NCI-H2081 treated with DMSO at 0.1 percent for 48 hours (cell line): ENCODE measurements at places on chromosomes 6 and 20.

DNA sequence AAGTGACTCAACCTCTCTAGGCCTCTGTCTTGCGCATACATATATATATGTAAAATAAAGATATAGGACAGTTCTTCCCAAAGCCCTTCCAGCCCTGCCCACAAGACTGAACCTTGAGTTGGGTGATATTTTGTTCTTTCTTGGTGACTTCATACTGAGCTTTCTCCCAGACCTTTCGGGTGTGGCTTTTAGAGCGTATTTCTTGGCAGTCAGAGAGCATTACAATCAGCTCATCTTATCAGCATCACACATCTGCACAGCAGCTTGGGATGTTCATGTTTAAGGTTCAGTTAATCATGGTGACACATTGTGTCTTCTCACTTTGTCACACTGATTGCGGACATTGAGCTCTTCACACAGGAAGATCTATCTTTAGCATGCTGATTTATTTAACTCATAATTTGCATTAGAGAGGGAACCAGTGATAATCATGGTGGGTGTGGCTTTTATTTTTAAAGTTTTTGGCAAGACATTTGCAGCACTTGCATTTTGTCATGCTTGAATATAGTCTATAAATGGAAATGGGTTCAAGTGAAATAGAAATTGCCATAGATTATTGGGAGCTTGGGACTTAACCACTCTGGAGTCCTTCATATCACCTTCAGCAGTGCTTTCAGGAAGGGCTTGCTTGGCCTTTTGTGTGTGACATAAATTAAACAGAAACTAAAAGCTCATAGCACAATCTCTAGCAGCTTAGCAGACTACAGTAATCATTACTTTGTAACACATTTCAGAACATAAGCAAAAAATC, 8.3 kb downstream of the KIF3B start:
- no peak for DNase-seq

GRCh38 chr6:46288835-46289234, 118.1 kb upstream of the ENPP5 start:
- DNase-seq: no peak

DNA sequence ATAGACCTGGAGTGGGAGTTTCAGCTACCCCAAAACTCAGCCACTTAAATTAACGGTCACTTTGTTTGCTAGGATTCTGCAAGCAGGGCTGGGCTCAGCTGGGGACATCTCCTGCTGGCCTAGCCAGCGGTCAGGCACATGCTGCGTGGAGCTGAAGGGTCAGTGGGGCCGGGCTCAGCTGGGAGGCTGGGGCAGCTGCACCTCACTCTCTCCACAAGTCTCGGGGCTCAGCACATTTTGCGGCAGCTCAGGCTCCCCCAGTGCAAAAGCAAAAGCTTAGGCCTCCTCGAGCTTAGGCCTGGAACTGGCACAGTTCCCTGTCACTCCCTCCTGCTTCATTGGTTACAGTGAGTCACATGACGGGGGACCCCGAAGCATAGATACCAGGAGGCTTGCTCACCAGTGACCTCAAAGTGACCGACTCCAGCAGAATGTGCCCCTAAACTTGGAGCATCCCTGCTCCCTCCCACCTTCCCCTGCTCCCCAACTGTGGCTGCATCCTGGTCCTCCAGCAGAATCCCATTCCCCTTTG, 80.6 kb upstream of the CST7 start:
- no peak for DNase-seq

DNA sequence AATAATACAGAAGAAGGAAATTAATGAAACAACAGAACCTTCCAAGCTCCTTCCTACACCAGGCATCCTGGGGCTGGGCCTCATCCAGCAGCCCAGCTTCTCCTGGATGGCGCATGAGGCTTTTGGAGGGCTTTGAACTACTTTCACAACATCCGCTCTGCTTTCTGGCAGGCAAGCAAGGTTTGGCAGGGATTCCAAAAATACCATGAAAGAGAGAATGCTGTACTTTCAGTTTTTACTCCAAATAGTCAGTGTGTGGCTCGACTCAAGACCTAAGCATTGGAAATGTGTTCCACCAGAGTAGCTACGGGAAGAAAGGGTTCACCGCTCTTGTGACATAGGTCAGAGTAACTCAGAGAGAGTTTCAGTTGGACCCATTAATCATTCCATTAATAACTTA, 125.4 kb downstream of the OPRM1 start:
- DNase-seq: no peak

GRCh38 chr6:56019973-56020372, 144.6 kb upstream of the BMP5 start:
- DNase-seq: no peak

DNA sequence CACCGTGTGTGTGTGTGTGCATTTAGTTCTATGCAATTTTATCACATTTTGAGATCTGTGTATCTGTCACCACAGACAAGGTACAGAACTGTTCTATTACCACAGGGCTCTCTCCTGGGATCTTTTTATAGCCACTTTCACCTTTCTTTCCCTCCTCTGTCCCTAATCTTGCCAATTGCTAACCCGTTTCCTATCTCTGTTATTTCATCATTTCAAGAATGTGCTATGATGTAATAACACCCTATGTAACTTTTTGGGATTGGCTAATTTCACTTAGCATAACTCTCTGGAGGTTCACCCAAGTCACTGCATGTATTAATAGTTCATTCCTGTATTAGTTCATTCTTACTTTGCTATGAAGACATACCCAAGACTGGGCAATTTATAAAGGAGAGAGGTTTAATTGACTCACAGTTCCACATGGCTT, 657.7 kb downstream of the QKI start:
- no peak for DNase-seq

DNA sequence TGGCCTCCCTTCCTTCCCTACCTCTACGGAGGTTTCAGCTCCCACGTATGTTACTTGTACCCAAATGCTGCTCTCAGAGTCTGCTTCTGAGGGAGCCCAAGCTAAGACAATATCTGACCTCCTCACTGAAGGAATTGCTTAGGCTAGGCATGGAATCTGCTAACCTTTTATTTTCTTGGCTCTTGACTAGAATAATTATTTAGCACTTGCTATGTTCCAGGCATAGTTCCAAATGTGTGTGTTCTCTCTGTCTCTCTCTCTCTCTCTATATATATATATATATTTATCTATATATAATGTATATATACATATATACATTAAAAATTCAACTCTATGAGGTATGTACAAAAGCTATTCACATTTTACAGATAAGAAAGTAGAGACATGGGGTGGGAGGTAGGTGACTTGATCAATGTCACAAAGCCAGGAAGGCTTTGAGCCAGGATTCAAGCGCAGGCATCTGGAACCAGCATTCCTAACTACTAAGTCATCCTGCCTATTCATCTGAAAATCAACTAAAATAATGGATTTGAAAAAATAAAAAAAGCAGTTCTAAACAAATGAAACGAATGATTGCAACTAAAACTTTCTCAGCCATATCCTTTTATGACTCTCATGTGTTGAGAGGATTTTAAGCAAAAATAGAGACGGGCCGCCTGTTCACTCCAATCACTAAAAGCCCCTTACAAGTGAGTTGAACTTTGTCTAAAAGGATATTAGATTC, 189.7 kb upstream of the JAG1 start:
- no peak for DNase-seq

DNA sequence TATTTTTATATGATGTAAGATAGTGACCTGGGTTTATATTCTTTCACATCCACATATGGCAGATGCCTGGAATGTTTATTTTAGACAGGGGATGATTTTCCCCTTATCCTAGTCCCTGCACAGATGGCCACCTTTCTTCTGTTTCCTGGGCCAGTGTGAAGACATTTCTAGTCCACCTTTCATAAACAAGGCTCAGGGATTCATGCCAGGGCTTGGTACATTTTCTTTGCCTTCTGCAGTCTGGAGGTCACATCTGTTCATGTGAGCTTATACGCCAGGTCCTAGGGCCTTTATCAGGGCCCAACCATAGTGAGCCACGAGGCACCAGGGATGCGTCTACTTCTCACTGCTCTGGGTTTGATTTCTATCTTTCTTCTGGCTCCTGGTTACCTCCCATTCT, 38.0 kb upstream of the ERVFRD-1 start:
- DNase-seq: no peak

DNA sequence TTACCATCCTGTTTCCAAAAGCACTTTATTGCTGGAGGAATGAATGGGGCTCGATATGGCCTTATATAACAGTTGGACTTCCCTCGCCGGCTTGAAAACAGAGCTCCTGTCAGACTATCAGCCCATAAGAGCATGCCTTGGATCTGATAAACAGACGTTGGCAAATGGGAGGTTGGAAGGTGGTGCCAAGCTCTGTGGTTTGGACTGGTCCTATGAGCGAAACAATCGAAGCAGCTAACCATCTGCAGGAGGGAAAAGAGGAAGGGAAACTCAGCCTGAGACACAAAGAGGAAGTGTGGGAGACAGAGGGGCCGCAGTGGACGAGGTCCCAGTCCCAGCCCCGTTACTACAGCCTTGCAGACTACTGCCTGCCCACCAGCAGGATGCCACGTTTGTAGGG, 92.9 kb downstream of the TFAP2C start:
- no peak for DNase-seq

- DNase-seq: no peak
These were observed 154.4 kb upstream of the STMND1 start for GRCh38 chr6:16947375-16948015.

DNA sequence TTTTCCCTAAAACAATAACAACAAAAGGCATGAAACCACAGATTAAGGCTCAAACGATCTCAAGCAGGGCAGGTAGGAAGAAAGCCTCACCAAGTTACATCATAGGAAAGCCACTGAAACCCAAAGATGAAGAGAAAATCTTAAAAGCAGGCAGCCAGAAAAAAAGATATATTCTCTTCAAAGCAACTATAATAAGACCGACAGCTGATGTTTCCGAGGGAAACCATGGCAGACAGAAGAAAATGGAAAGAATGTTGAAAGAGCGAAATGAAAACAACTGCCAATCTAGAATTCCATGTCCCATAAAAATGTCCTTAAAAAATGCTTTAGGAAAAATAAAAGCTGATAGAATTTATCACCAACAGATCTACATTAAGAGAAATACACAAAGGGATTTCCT, 161.5 kb upstream of the THBS2 start:
- DNase-seq: no peak

DNA sequence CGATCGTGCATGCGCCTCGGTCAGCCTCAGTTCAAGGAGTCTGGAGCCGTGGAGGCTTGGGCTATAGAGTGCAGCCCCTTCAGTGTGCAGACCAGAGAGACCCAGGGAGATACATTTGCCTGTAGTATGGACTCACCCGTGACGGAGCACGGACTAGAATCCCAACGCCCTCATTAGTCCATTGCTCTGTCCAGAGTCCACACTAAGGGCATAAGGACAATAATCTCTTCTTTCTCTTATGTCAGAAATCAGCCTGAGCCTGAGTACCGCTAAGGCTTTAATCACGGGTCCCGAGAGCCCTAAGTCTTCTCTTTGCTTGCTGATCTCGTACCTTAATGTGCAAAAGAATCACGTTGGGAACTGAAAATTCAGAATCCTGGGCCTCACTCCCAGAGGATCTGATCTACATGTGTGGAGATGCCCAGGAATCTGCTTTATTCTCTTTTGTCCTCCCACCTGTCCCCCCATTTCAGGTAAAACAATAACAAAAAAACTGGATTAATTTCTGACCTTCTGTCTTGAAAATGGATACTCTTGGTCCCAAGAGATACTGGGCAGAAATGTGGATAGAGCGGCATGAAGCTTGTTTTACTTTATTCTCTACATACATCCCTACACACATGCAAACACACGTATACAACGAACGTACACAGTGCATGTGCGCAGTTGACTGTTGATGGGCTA, 671 bp downstream of the BPHL start:
- no peak for DNase-seq

GRCh38 chr20:19288061-19288460, 75.6 kb downstream of the SLC24A3 start:
- no peak for DNase-seq

DNA sequence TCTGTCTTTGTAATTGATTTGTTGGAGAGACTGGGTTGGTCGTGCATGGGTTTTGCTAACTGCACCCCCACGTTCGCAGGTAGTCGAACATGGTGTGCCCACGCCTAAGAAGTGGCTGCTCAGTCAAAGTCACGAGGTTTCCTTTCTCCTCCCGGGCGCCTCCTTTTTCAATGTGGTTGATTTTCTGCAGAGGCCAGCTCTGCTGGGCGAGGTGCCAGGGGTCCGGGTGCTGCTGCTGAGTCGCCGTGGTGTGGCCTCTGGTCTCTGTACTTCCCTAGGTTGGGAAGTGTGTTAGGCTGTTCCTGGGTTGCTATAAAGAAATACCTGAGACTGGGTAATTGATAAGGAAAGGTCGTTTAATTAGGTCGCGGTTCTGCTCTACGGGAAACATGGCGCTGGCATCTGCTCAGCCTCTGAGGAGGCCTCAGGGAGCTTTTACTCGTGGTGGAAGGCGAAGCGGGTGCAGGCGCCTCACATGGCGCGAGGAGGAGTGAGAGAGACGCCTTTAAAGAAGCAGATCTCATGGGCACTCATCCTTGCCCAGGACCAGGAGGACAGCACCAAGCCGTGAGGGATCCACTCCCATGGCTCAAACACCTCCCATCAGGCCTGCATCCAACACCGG, 14.1 kb downstream of the OSBPL2 start:
- DNase-seq: no peak

GRCh38 chr20:37640600-37641561, 52.9 kb upstream of the CTNNBL1 start:
- no peak for DNase-seq

DNA sequence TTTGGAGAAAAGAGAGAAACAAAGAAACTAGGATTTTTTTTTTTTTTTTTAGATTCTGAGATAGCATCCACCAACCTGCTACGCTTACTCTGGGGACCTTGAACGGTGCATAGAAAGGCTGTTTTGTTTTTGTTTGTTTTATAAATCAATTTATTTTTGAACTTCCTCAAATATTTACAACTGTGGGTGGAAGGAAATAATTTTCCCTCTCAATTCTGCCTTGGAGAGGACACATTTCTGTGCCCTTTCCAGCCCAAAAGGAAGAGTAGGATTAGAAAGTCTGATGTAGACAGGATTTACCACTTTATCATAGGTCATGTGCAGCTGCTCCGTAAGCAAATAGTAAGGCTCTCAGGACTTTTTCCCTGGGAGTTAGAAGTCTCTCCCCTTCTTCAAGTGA, 190.5 kb downstream of the NKAIN2 start:
- DNase-seq: no peak

GRCh38 chr6:138727182-138727581, 46.4 kb upstream of the CCDC28A start:
- no peak for DNase-seq

GRCh38 chr20:51404297-51405060, 138.0 kb downstream of the NFATC2 start:
- DNase-seq: no peak

- DNase-seq: no peak
These were observed 48.8 kb downstream of the PPP1R3G start for GRCh38 chr6:5133943-5134342.

DNA sequence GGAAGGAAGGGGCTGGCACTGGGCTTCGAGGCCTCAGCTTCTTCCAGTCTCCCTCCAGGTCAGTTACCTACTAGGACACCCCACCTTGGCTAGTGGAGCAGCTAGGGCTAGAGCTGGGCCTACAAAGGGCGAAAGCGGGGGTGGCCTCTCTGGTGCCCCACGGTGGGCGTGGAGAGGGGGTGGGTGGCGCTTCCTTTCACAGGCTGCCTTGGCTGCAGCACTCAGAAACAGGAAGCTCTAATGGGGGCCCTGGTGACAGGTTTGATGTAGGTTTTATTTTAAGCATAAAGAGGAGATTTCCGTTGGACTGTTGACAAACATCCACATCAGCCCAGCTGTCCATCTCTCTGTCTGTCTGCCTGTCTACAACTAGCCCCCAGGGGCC, 13.4 kb downstream of the FAM110A start:
- no peak for DNase-seq
